ENCODE measurements at places on chromosomes 16 and 17.

GRCh38 chr17:32731556-32732295 is 145.2 kb downstream of the MYO1D start:
- DNase-seq = no peak

- DNase-seq = no peak
These were observed 332.0 kb upstream of the MAF start for GRCh38 chr16:79932572-79932971.

DNA sequence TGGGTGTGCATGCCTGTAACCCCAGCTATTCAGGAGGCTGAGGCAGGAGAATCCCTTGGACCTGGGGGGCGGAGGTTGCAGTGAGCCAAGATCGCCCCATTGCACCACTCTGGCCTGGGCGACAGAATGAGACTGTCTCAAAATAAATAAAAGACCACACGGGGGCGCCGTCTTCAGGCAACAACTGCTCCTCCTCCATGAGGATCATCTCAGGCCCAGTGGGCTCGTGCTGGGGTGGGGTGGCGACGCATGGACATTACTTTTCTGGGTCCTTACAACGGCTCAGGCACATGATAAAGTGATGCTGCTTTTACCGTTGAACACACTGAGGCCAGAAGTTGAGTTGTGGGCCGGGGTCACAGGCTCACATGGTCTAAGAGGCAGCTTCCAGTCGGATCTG is 56.2 kb downstream of the PRMT7 start:
- no peak for DNase-seq

DNA sequence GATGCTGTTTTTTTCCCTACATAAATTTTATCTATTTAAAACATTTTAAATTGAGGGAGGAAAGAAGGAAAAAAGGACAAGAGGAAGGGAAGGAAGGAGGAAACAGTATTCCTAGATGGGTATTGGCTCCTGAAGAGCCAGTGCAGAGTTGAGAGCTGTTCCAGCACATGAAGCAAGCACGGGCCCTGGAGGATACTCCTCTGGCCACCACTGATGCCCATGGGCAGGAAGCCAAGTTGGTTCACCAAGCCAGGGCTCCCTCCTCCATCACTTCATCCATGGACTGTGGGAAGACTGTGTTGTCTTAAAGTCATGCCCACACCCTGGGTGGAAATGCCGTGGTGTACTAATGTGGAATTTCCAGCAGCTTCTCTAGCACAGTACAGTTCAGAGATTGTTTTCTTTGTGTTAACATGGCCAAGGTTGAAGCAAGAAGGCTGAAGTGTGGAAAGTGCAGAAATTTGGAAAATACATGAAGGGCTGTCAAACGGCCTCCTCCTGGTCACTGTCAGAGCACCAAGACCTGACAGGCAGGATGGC is 23.9 kb upstream of the NOS2 start:
- DNase-seq = no peak

GRCh38 chr16:60811657-60812056 is 1224.6 kb downstream of the CDH8 start:
- no peak for DNase-seq

DNA sequence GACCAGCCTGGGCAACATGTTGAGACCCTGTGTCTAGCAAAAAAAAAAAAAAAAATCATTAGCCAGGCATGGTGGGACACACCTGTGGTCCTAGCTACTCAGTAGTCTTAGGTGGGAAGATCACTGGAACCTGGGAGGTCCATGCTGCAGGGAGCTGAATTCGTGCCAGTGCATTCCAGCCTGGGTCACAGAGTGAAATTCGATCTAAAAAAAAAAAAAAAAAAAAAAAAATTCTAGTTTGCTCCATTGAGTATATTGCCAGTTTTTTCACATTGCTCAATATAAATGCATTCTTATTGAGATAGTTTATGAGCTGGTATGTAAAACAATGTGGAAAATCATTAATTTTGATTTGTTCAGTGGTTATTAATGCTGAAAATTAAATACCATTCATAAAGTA is 52.0 kb downstream of the ABHD15 start:
- DNase-seq = no peak

DNA sequence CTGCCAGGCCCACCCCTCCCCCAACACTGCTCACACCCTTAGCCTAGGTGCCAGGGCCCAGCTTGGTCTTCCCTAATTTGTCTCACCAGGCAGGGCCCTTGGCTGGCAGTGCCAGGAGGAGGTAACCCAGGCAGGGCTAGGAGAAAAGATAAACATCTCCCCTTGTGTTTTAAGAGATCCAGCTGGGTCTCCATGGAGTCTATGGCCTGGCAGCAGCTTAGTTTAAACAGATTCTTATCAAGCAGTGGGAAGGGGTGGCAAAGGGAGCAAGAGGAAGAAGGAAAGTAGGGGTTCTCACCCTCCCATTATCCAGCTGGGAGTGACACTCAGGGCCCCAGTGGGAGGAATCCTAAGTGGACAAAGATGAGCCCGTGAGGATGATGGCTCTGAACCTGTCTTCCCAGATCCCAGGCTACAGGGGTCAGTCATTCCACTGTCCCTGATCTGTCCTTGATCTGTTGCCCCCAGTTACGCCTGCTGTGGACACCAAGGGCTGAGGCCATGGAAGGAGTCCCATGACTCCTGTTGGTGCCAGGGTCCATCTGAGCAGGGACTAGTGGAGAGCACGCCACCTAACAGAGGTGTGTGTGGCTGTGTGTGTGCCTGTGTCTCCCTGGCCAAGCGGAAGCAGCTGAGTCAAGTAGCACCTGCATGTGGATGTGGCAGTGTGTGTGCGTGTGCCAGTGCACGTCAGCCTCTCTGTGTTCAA is 47.4 kb upstream of the MEIOC start:
- no peak for DNase-seq

All from left renal pelvis (tissue), 4 donors.